ENCODE measurements at places on chromosomes 6 and 20.
A peak's percentile ranks its signal among the peaks of the same experiment; 100 is the strongest.

GRCh38 chr6:138334000-138334399 is 43.7 kb upstream of the SMIM28 start:
- DNase-seq: no peak

DNA sequence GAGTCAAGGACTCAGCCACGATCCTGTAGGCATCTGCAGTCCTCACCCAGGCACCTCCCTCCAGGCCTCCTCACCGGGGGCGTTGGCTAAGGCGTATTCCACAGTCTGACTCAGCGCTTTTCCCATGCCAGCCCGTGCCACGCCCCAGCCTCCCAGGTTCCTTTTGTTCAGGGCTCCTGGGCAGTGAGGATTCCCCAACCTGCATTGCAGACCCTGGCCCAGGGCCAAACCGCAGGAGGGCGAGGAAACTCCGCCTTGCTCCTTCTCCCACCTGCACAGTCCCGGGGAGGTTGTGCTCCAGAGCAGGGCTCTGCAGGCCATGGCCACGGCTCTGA is 202.8 kb upstream of the CST7 start:
- no peak for DNase-seq

DNA sequence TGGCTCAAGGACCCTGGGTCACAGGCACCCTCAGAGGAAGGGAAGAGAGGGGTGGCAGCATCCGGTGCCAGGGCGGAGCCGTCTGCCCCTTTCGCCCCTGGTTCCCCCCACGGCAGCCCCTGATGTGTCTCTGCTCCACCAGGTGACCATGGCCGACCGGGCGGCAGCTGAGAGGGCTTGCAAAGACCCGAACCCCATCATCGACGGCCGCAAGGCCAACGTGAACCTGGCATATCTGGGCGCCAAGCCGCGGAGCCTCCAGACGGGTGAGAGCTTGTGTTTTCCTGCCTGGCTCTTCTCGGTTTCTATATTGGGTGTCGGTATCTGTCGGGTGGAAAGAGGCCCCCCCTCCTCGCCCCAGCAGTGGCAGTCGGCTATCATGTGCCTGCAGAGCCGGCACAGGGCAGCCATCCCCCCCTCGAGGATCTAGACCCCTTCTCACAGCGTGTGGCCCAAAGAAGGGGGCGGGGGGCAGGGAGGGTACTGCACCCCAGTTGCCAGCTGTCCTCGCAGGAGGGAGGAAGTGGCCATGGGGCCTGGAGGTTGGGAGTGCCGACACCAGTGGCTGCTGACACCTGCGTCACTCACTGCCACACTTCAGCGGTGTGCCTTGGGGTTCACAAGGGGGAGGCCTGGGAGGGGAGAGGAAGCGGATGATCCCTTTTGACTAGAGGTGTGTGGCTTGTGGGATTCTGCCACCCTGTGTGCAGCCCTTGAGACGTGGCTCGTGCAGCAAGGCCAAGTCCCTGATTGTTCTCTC is 1.5 kb downstream of the RBM38 start:
- DNase-seq: peak; percentile 31

DNA sequence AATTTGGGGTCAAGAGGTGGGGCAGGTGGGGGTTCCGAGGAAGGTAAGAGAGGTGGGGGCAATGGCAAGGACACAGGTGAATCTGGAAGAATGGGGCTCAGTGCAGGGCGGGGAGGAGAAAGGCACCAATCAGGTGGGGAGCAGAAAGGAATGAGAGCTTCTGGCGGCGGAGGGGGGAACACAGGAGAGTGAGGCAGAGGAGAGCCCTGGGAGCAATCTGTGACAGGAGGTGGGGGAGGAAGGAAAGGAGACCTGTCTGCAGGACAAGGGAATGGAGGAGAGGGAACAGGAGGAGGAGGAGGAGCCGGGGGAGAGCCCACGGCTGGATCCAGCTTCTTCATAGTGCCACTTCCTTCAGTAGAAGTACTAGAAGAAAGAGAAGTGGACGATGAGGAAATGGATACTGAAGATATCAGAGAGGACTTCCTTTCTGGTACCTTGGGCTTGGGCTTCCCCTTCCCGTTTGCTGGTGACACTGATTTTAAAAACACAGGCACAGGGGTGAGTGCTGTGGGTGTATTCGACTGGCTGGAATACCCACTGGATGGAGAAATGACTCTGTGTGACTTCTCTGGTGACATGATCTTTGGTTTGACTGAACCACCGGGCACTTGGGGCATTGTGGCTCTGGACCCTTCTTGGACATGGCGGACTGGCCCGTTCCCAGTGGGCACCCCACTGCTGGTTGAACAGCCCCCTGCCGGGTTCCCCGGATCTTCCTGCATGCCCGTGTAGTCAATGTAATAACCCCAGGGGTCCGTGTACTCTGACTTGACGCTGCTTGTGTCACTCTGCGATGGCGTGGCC is 27.4 kb downstream of the HEBP2 start:
- no peak for DNase-seq

GRCh38 chr20:39311851-39312506 is 349.8 kb downstream of the DHX35 start:
- no peak for DNase-seq

- DNase-seq: no peak
Measured at GRCh38 chr6:56841381-56841749, 113.5 kb upstream of the BEND6 start.

- DNase-seq: no peak
Measured at GRCh38 chr20:44005661-44006060, 91.0 kb downstream of the TOX2 start.

GRCh38 chr6:75412969-75413662 is 80.5 kb downstream of the FILIP1 start:
- peak; percentile 30 for DNase-seq

GRCh38 chr20:21971436-21971835 is 266.0 kb downstream of the PAX1 start:
- no peak for DNase-seq

DNA sequence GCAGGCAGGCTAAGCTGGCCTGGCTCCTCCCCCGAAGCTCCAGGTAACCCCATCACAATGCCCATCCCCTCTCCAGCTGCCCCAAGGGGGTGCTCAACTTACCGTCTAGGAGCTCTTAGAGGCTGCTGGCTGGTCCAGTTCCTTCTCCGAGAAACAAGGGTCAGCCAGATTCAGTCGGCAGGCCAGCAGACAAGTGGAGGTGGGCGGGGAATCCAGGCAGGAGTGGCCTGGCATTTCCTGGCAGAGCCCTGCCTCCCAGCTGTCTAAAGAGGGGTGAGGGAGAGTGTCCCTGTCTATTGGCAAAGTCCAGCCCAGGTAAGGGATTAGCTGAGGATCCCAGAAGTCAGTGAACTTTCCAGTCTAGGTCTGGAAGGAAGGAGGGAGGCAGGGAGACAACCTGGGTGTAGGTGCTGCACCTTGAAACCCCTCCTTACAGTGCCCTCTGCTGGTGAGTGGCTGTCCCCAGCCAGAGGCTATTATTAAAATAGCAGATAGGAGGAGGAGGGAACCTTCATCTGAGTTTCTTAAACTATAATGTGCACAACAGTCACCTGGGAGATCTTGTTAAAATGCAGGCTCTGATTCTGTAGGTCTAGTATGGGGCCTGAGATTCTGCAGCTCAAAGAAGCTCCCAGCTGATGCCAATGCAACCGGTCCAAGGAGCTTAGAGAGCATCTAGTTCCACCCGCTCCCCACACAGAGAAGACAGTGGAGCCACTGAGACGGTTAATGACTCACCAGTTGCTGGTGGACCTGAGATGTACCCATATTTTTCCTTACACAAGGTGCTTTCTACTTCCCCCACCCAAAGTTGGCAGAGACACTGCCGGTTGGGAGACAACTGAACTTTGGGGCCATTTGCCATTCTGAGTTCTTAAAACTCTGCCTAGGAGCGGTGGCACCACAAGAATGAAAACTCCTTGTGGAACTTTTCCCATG is at the start of gene UNC5CL:
Gene UNC5CL, minus strand, starts transcription at position 162 of the 939 bp plus-strand sequence. CDS start 4,147 bp downstream, outside the sequence.
- peak; percentile 87 for DNase-seq

- no peak for DNase-seq
Measured at GRCh38 chr6:21556968-21557721, 36.4 kb upstream of the SOX4 start.

- no peak for DNase-seq
Measured at GRCh38 chr6:76982476-76983199, 480.7 kb downstream of the HTR1B start.

GRCh38 chr20:50901301-50901700 is 29.9 kb downstream of the ADNP start:
- DNase-seq: no peak

DNA sequence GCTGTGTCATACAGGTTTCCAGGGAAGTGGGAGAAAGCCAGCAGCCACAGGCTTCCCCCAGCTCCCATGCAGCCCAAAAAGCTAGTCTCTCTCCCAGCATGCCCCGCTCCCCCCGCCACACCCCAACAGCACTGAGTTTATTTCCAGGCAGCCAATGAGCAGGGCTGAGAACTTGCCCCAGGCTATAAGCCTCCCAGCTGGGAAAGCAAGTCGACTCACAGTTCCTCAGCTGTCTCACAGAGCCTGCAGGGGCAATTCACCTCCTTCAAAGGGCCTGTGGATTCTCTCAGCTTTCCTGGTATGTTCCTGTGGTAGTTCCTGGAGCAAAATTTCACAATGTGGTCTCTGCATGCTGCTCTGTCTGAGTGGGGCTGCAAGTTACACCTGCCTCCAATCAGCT is 34.2 kb downstream of the PAX1 start:
- DNase-seq: no peak

DNA sequence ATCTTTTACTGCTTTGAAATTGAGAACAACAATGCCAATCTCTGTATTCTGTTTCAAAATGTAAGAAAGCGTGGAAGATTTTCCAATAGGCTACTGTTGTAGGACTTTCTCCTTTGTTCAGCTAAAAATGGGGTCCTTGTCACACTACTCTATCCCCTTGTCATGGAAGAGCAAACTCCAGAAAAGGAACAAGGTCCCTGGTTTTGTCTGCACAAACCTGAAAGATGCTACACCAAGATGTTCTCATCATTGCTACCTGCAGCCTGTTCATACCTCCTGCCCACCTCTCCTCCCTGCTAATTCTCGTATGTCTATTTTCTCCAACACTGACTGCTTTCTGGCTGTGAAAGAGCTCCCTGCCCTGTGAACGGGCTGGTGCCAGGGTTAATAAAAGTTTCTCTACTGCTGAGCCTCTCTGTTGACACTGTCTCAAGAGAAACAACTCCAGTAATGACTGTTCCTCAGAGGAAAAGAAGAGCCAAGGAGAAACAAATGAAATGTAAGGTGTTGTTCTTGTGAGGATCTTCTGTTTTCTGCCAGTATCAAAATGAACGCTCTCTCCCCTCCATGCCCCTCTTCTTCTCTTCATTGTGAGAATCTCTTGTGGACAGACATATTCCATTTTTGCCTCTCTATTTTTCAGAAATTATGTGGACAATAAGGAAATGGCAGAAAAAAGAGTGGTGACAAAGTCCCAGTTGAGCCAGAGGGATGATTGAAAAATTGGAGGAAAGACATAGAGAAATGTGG is 287.1 kb downstream of the ADGB start:
- DNase-seq: no peak

DNA sequence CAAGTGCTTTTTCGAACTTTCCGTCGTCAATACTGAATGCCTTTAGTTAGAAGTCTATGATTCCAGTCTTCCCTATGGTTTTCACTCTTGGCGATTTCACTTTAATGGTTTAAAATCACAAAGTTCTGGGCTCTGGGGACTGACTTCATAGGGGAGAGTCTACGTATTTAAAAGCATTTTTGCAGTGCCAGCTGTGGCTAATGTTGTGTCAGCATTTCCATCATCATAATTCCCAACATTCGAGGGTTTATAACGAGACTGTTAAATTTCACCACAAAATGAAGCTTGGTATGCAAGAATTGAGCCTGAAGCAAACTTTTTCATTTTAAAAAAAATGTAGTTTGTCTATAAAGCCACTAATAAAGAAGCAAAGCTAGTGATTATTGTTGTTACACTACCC is 242.7 kb downstream of the SOX4 start:
- no peak for DNase-seq

DNA sequence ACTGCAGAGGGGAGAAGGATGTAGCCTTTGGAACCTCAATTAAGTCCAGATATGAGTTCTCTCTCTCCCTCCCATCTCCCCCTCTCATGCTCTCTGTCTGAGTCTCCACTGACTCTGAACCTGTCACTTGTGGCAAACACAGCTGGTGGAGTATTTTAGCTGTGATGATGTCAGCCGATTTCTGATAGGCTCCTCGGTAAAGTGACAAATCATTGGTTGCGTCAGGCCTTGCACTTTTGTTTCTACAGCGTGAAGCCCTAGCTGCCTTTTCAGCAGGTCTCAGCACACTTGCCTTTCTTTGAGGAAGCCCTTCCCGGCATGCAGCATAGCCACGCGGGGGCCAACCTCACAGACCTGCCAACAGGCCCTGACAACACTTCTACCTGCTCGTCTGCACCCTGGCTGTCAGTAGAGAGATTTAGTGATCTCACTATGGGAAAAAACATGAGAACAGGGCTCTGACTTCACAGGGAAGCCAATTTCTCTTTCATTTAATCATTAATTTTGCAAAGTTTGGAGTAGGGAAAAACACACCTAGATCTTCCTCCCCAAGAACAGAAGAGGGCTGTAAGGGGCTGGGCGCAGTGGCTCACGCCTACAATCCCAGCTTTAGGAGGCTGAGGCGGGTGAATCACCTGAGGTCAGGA is 84.4 kb downstream of the GMPR start:
- DNase-seq: peak; percentile 96

GRCh38 chr6:72826744-72827438 is 205.0 kb downstream of the KCNQ5 start:
- DNase-seq: no peak

DNA sequence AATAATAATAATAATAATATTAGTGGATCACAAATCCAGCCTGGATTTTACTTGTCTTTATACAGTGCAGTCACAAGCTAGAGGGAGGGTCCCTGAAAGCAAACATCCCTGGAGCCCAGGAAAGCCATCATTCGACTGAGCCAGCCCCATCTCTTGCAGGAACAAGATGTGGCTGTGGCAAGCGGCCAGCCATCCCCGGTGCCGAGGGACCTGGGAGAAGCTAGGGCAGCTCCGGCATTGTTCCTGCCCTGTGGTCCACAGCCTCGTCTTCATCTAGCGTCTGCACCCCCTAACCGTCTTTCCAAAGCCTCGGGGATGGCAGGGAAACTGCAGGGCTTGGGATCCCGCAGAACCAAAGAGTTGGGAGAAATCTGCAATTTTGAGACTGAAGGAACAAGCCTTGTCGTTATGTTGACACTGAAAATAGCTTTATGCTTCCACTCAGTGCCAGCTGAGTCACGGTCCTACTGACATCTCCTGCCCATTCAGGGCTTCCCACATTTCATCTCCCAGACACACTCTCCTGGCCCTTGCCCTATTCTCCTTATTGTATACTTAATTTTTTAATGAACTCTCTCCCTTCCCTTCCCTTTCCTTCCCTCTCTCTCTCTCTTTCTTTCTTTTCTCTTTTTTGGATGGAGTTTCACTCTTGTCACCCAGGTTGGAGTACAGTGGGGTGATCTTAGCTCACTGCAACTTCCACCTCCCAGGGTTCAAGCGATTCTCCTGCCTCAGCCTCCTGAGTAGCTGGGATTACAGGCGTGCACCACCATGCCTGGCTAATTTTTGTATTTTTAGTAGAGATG is 62.5 kb upstream of the ZNFX1 start:
- no peak for DNase-seq

GRCh38 chr6:147033267-147033666 is 170.9 kb upstream of the STXBP5 start:
- no peak for DNase-seq

GRCh38 chr6:134723081-134723871 is 226.6 kb downstream of the ALDH8A1 start:
- DNase-seq: no peak

All from DMS53 (cell line).